Cerebellar nuclear complex (tissue), 1 donor: ENCODE measurements at places on chromosomes 16 and 17.

- DNase-seq, result no peak
Observed at GRCh38 chr17:80894439-80894721, 97.3 kb upstream of the CHMP6 start.

GRCh38 chr17:40443988-40444899 lies 994 bp downstream of the IGFBP4 start:
- DNase-seq, result no peak

DNA sequence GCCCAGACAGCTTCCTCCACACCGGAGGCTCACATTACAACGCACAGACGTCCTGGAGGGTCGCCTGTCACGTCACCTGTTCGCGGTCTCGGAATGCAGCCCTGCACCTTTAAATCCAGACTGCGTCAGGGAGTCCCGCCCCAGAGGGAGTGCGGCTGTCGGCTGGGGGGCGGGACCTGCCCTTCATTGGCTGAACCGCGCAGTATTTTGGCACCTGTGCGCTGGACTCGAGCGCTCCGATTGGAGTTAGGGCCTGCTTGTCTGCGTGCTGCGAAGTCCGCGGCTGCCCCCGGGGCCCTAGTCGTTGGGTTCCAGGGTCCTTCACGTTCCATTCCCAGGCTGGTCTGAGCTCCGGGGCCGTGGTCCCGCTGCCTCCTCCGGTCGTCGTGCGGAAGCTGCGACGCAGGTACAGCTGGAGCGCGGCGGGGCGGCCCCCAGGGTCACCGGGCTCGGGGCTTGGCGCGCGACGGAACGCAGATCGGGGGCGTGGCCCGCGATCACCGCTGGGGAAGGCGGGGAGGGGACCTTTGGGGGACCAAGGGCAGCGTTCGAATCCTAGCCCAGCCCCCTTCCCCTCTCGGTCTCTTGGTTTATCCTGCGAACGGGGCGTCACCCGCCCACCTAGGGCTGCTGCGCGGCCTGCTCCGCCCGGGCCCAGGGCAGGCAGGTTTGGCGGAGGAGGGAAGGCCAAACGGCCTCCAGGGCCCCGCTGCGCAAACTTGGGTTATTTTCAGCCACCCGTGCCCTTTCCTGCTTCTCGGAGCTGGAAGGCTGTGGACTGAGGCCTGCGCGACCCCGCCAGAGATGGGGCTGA lies at the start of gene MIEF2:
Gene MIEF2, plus strand, starts transcription at position 331 of the 814 bp plus-strand sequence. CDS start 2,059 bp downstream, outside the sequence.
- DNase-seq, result peak; percentile 82

DNA sequence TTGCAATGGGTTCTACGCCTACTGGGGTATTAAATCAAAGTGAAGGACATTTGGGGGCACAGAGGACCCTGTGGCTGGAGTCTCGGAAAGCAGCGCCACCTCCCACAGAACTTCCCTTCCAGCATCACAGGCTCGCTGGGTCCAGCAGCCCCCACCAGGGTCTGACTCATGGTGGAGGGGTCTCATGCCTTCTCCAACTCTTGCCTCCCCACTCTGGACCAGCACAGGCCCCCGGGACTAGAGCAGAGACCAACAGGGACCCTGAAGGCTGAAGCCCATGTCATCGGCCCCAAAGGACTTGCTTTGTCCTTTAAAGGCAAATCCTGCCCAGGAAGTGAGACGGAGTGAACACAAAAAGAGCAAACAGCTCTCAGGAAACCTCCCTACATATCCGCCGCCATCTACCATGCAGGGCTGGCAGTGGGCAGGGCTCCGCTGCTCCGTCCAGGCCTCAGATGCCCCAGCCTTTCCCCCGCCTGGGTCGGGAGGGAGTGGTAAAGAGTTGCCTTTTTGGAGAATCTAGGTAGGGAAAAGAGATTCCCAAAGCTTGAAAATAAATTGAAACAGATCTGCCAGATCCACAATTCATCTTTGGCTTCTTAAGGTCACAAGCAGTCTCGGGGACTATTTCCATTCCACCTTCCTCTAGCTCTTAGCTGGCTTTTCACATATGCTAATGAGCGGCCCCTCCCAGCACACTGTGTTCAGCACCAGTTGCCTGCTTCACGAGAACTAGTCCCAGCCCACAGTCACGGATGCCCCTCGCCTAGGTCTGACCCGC lies 2.1 kb upstream of the GPRC5C start:
- DNase-seq, result no peak

- DNase-seq, result no peak
Observed at GRCh38 chr16:85928401-85928820, 29.4 kb downstream of the IRF8 start.

- DNase-seq, result no peak
Observed at GRCh38 chr16:89898201-89898967, 20.3 kb upstream of the MC1R start.
